Activated CD8-positive, alpha-beta memory T cell treated with anti-CD3 and anti-CD28 coated beads, Interleukin-2, amount 10 ng/mL, durations not matched to agents 7 days and 5 days (primary cell): ENCODE measurements at places on chromosomes 7 and 10. TPM values are rescaled to one million over a fixed set of nuclear protein-coding genes. Genes with fewer than 3 reads are reported as not detected.
A peak's percentile ranks its signal among the peaks of the same experiment; 100 is the strongest.

CYP3A4 gene
- not detected for total RNA-seq

TAS2R4 gene
- 0.82 TPM for total RNA-seq

GRCh38 chr7:18978108-18978495 is 139.3 kb downstream of the TWIST1 start:
- no peaks in the 10 kb centered on the region for H3K4me1 ChIP-seq
- H3K27ac ChIP-seq, result no peak overlapping the region
- no peak for DNase-seq
- H3K27me3 ChIP-seq, result no peaks in the 10 kb centered on the region
- H3K36me3 ChIP-seq, result no peaks in the 10 kb centered on the region

- H3K27ac ChIP-seq, result no peak overlapping the region
- no peaks in the 10 kb centered on the region for H3K4me1 ChIP-seq
- H3K27me3 ChIP-seq, result peaks cover 31% of the 10 kb centered on the region
- no peaks in the 10 kb centered on the region for H3K36me3 ChIP-seq
- no peak overlapping the region for H3K4me3 ChIP-seq
- DNase-seq, result no peak
Measured at GRCh38 chr10:118870467-118871243, 115.9 kb upstream of the CACUL1 start.

- peak; percentile 38 for DNase-seq
- no peak overlapping the region for H3K4me3 ChIP-seq
- H3K4me1 ChIP-seq, result peaks cover 16% of the 10 kb centered on the region
- peaks cover 5% of the 10 kb centered on the region for H3K27me3 ChIP-seq
- peaks cover under 1% of the 10 kb centered on the region for H3K36me3 ChIP-seq
Measured at GRCh38 chr10:49272251-49273081, 26.5 kb upstream of the C10orf71 start.

DNA sequence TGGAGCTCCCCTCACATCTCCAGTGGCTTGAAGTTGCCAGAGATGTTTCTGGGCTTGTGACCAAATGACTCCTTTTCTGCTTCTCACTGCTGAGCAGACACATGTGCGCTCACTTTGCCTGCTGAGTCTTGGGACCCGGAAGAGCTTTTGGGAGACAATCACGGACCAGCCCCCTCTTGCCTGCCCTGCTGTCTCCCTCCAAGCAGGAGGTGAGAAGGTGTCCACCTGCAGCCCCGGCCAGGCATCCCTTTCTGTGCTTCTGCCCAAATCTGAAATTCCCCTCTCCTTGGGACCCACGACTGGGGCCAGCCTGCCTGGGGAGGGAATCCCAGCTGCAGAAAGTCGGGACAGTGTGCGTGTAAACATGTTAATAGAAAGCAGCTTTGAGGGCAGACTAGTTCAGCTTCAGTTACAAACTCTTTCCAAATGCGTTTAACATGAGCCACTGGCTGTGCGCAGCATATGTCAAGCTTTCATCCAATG is 31.7 kb downstream of the HTRA1 start:
- H3K27me3 ChIP-seq, result peaks cover 54% of the 10 kb centered on the region
- peaks cover 28% of the 10 kb centered on the region for H3K4me1 ChIP-seq
- no peak overlapping the region for H3K27ac ChIP-seq
- no peaks in the 10 kb centered on the region for H3K36me3 ChIP-seq

DNA sequence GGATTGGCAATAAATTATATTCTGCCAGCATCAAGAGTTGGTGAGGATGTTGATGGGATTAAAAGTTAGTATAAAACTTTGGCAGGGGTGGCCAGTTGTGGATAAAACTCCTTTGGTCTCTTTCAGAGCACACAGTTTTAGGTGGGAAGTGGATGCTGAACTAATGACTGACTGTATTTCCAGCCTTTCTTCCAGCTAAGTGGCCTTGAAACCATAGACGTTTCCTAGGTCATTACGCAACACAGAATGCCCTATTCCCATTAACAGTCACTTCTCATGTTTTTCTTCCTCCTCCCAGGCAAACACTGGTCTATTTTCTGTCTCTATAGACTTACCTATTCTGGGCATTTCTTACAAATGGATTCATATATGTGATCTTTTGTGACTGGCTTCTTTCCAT is 467.4 kb downstream of the NEBL start:
- no peak overlapping the region for H3K4me3 ChIP-seq
- no peaks in the 10 kb centered on the region for H3K4me1 ChIP-seq
- no peaks in the 10 kb centered on the region for H3K36me3 ChIP-seq
